ENCODE measurements at places on chromosomes 7 and 10.
A peak's percentile ranks its signal among the peaks of the same experiment; 100 is the strongest.

DNA sequence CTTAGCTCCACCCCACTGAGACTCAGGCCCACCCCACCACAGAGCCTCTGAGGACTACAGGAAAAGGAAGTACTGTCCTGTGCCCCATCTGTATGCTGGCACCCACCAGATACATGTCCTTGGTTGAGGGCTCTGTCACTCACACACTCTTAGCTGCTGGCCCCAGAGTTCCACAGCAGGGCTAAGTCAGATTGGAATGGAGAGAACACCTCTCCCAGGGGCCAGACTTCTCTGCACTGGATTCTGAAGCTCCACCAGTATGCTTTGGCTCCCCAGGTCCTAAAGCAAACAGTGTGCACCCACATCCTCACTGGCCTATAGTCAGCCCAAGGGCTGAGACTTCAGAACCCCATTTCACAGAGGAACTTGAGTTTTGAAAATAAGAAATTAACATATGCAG, 103.2 kb upstream of the PPP2R2D start:
- no peak for DNase-seq

DNA sequence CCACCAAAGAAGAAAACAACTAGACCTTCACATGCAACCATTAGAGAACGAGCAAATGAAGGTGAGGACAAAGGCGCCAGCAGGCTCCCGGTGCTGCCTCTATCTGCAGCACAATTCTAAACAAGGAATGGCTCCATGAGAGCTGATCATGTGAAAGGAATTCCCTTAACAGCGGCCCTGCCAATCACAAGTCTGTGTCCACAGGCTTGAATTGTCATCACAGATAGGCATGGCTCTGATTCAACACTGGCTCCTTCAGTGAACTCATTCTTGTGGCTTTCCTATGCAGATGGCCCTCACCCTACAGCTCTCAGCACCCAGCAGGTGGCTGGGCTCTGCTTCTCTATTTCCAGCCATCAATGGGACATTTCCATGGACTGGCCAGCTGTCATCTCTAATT, 36.2 kb downstream of the LAMB1 start:
- no peak for DNase-seq

- no peak for DNase-seq
Observed at GRCh38 chr7:155224116-155224811, 73.4 kb upstream of the INSIG1 start.

GRCh38 chr7:149257146-149257545, 4.8 kb upstream of the ZNF783 start:
- DNase-seq: no peak

- DNase-seq: peak; percentile 19
Observed at GRCh38 chr10:63157845-63158624, 24.9 kb downstream of the NRBF2 start.

- DNase-seq: no peak
Observed at GRCh38 chr10:80945264-80945880, 407.7 kb downstream of the SH2D4B start.

DNA sequence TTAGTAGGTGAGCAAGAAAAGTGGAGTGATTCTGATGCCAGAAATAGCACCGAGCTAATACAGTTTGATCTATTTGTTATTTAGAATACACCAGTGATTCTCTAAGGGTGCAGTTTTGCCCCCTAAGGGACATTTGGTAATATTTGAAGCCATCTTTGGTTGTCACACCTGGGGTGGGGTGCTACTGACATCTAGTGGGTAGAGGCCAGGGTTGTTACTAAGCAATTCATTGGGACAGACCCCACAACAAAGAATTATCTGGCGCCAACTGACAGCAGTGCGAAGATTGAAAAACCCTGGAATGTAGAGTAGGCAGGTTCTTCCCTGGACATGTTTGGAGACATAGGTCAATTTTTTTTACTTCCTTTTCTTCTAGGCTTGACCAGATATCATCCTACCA, 14.6 kb downstream of the PALS2 start:
- DNase-seq: no peak

GRCh38 chr10:47364911-47365310, 16.7 kb downstream of the RBP3 start:
- no peak for DNase-seq

DNA sequence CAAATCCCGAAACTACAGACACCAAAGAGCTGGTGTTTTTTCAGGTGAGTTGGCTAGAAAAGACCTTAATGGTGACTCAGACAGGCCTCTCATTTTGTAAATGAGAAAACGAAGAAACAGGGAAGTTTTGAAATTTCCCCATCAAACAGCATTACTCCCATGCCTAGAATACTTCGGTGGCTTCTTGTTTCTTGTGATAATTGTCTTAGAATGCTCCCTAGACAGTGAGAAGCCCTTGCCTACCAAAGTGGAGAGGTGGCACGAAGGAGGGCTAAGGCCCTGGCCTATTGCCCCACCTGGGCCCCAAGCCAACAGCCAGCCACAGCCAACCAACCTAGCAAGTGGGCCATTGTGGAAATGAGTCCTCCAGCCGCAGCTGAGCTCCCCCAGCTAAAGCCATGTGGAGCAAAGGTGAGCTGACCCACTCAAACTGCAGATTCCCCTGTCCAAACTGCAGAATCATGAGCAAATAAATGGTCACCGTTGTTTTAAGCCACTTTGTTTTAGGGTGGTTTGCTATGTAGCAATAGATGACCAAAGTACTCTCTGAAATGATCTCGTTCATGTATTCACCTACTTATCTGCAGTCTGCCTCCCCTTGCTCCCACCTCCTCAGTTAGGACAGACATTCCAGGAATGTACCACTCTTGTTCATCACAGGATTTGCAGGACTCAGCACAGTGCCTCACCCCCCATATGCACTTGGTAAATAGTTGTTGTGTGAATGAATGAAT, 97.7 kb upstream of the FGFR2 start:
- DNase-seq: no peak

- no peak for DNase-seq
Observed at GRCh38 chr7:152663931-152664330, 12.0 kb downstream of the XRCC2 start.

GRCh38 chr7:107659666-107660065, 962 bp upstream of the SLC26A4 start:
- DNase-seq: no peak

DNA sequence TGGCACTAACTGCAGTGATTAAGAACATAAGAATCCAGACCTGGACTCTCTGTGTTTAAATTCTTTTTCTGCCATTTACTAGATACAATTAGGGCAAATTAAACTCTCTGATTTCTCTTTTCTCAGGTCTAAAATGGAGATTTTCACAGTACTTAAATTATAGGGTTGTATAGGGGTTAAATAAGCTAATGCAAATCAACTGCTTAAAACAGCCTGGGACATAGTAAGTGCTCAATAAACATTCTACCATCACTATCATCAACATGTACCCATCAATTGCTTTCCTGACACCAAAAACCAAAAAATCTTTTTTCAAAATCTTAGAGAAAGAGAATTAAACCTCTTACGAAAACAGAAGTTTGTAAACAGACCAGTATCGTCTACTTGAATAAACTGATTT, 4.5 kb downstream of the ZNF800 start:
- no peak for DNase-seq

DNA sequence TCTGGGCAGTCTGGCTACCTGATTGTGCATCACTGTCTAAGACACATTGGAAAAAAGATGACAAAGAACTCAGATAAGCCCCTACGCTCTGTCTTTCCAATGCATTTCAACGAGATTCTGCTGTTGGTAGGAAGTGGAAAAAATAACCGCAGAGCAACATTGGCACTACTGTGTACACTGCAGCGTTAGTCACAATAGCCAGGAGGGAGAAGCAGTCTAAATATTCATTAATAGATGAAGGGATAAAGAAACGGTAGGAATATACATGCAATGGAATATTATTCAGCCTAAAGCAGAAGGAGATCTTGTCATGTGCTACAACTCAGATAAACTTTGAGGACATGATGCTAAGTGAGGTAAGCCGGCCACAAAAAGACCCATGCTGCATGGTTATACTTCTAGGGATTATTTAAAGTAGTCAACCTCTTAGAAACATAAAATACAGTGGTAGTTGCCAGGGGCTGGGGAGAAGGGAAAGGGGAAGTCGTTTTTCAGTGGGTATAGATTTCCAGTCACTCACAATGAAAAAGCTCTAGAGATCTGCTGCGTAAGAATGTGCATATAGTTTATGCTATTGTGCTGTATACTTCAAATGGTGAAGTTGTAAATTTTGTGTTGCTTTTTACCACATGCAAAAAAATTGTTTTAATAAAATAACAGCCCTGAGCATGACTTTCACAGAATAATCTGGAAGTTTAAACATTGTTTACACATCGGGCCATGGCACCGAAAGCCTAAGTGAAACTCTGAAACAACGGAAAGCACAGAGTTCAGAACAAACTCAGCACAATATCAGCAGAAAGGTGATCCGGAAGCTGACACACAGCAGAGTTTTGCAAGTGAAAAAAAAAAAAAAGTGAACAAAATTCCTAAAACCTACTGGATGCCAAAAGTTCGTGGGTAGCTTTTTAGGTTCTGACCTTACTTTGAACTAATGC, 40.1 kb downstream of the ELMO1 start:
- no peak for DNase-seq

GRCh38 chr7:18163091-18163490, 135.4 kb upstream of the PRPS1L1 start:
- no peak for DNase-seq

DNA sequence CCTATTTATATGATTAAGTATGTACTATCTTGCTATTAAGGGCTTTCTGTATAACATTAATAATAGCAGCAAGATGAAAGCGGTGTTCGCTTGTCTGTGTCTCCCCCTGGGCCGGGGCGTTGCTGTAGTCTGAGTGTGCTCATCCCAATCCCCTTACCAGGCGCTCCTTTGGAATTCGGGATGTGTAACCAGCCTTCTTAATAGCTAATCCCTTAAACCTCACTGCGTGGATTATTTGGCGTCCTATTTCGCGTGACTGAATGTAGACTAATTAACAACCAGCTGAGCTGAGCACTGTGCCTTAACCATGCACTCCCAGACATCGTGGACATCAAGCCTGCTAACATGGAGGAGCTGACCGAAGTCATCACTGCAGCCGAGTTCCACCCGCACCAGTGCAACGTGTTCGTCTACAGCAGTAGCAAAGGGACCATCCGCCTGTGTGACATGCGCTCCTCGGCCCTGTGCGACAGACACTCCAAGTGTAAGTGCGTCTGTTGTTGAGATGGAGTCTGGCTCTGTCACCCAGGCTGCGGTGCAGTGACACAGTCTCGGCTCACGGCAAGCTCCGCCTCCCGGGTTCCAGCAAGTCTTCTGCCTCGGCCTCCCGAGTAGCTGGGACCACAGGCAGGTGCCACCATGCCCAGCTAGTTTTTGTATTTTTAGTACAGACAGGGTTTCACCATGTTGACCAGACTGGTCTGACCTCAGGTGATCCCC, 36.6 kb downstream of the BNIP3 start:
- DNase-seq: no peak

- DNase-seq: no peak
Observed at GRCh38 chr7:101678658-101679057, 49.6 kb upstream of the MYL10 start.

DNA sequence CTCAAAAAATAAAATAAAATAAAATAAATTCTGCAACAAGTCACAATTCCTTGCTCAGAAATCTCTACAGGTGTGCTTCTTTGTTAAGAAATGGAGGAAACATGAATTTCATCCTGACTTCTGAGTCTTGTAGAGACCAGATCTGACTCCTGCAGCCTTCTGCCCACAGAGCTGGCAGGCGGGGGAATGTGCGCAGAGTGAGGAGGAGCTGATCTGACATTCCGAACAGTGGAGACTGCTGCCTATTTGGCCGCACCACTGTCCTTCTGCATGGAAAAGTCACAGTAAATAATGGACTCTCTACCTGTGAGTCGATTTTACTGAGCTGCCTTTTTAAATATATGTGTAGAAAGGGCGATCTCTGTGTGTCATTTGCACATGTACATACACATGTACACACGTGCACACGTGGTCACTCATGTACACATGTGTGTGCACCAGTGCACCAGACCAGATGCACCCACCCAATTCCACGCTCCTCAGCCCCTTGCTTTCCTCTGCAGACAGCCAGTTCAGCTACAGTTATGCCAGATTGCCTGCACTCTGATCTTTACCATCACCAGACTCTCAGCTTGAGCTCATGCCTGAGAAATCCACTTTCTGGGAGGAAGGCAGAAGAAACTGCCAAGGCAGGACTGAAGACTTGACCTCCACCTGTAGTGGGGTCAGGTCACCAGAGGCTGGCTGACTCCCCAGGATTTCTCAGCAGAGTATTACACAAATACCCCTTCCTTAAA, 54.9 kb downstream of the IKZF1 start:
- DNase-seq: no peak

- no peak for DNase-seq
Observed at GRCh38 chr10:125146791-125147579, 13.4 kb downstream of the CTBP2 start.

DNA sequence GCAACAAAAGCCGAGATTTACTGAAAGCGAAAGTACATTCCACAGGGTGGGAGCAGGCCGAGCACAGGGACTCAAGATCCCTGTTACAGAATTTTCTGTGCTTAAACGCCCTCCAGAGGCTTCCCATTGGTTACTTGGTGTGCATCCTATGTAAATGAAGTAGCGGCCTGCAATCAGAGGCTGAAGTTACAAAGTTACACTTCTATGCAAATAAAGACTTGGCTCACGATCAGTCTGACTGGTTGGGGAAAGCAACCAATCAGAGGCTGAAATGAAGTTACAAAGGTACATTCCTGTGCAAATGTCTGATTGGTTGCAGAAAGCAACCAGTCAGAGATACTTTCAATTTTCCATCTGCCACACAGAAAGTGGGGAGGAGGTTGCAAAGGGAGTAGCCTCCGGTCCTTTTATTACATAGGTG, 4.1 kb downstream of the ACBD7 start:
- no peak for DNase-seq

- DNase-seq: no peak
Observed at GRCh38 chr7:140726281-140726680, 29.8 kb downstream of the NDUFB2 start.

DNA sequence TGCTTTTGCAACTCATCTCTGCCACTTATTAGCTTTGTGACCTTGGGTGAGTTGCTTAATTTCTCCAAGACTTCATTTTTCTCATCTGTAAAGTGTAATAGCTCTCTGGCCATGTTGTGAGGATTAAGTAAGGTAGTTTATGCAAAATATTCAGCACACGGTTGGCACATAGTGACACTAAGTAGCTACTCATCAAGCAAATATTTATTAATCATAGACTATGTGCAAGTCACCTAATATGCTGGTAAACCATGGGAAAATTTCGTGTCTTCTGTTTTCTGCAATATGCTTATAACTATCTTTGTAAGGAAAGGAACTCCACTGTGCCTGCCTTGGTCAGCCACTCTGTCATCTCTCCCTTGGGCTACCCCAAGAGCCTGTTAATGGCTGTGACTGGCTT, 50.3 kb upstream of the EGR2 start:
- DNase-seq: no peak

Measured in stimulated activated CD8-positive, alpha-beta memory T cell treated with anti-CD3 and anti-CD28 coated beads, Interleukin-12 subunit alpha, Interleukin-12 subunit beta, amount 100 ng/mL, for 1 hour (primary cell).